ENCODE measurements at places on chromosomes 2 and 18.

DNA sequence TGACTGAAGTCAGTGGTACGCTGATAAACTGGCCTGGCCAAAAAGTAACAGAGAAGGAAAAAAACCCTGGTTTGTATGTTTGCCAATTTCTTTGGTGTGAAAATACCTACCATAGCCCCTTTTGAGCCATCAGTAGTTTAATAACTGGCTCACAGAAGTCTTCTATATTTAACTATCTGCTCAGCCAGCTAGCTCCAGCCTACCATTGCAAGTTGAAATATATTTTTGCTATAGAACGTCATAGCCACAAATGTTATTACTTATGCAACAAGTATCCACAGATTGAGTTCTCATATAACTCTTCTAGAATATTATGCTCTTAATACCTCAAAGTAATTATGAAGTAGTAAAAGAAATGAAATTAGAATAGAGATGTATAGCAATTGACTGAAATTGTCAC, 25.2 kb downstream of the RPE start:
- peaks cover 32% of the 10 kb centered on the region for H3K36me3 ChIP-seq
- no peak overlapping the region for H3K4me3 ChIP-seq
- H3K27me3 ChIP-seq = no peaks in the 10 kb centered on the region
- H3K4me1 ChIP-seq = no peaks in the 10 kb centered on the region
- no peak overlapping the region for H3K27ac ChIP-seq

DNA sequence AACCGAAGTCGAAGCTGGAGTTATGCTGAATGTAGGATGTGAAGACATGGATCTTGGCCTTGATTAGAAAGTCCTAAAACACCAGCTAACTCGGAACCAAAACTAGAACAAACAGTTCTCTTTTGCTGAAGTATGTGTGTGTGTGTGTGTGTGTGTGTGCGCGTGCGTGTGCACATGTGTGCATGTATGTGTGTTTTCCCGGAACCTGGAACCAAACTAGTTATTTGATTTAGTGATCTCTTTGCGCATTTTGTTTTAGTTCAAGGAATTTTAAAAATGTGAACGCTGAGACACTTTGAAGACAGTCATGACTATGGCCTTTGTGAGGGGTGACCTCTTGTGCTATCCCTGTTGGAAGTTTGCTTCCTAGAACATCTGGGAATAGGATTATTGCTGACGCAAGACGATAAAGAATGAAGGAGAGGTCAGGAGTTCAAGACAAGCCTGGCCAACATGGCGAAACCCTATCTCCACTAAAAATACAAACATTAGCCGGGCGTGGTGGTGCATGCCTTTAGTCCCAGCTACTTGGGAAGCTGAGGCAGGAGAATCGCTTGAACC, 23.8 kb downstream of the FHL2 start:
- no peak overlapping the region for H3K27ac ChIP-seq
- no peak for DNase-seq
- no peak overlapping the region for H3K4me3 ChIP-seq
- H3K36me3 ChIP-seq = no peaks in the 10 kb centered on the region
- peaks cover 38% of the 10 kb centered on the region for H3K4me1 ChIP-seq

- DNase-seq = no peak
- no peaks in the 10 kb centered on the region for H3K4me1 ChIP-seq
- H3K36me3 ChIP-seq = no peaks in the 10 kb centered on the region
- no peak overlapping the region for H3K27ac ChIP-seq
- H3K27me3 ChIP-seq = no peaks in the 10 kb centered on the region
- H3K4me3 ChIP-seq = no peak overlapping the region
Measured at GRCh38 chr2:199830531-199830930, 20.5 kb downstream of the FTCDNL1 start.

- peak overlapping the region; percentile 16 for H3K4me3 ChIP-seq
- H3K36me3 ChIP-seq = no peaks in the 10 kb centered on the region
- H3K27me3 ChIP-seq = peaks cover 74% of the 10 kb centered on the region
- DNase-seq = no peak
Measured at GRCh38 chr18:26655525-26656430, 107.4 kb upstream of the KCTD1 start.

DNA sequence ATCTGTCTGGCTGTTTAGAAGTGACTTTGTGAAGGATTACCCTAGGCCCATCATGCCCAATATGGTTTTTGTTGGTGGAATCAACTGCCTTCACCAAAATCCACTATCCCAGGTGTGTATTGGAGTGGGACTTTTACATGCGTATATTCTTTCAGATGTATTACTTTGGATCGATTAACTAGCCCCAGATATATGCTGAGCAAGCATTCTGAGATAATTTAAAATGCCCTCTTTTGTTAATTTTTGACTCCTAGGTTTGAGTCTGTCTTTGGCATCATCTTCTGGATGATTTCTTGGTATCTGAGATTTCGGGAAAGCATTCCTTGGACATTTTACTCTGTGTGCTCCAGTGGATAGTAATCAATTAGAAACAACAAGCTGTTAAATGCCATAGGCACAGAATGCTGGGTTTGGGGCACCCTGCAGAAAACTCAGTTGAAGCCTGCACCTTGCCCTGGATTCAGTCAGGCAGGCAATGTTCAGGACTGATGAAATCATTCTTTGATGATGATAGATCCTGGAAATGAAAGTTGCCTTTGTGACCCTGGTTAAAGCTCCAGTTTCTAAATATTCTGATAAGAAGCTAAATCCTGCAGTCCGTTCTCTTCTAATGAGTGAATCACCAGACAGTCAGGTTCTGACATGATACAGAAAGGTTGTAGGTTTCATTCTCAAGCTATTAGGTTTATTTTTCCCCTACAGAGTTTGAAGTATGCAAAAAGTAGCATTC, 1.1 kb downstream of the UGT1A1 start:
- H3K4me3 ChIP-seq = no peak overlapping the region
- no peak for DNase-seq
- H3K27me3 ChIP-seq = peaks cover 25% of the 10 kb centered on the region
- H3K27ac ChIP-seq = no peak overlapping the region
- no peaks in the 10 kb centered on the region for H3K36me3 ChIP-seq
- H3K4me1 ChIP-seq = no peaks in the 10 kb centered on the region

DNA sequence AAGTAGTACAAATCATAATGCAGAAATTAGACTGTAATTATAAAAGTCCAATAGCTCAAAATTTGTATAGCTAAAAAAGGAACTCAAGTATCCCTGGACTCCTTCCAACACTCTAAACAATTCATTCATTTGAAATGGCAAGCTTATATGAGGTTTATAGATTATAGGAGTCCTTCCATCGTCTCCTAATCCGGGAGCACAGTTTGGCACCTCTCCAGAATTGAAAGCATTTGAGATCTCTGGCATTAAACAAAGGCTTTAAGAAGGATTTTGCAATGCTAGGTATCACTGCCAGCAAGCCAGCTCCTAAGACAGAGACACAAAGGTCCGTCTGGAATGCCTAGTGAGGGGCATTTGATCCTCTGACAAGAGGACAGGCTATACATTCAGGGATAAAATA, 90.9 kb downstream of the ACVR1 start:
- no peaks in the 10 kb centered on the region for H3K36me3 ChIP-seq
- no peak overlapping the region for H3K4me3 ChIP-seq
- no peaks in the 10 kb centered on the region for H3K27me3 ChIP-seq
- H3K27ac ChIP-seq = no peak overlapping the region
- DNase-seq = no peak

DNA sequence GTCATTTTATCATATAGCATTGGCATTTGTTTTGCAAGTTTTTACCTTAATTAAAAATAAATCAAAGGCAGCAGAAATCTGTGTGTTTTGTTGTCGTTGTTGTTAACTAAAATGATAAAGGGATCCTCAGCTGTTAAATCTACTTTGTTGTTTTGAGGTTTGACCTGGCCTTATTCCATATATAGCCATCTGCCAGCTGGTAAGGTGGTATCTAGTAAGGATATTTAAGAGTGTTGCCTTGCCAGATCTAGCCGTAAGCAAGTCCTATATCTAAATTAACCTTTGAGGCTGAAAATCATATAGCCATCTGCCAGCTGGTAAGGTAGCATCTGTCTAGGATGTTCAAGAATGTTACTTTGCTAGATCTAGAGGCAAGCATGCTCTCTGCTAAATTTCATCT, 56.6 kb downstream of the BMPR2 start:
- no peak overlapping the region for H3K27ac ChIP-seq
- peaks cover 9% of the 10 kb centered on the region for H3K36me3 ChIP-seq
- H3K27me3 ChIP-seq = no peaks in the 10 kb centered on the region
- no peak overlapping the region for H3K4me3 ChIP-seq
- H3K4me1 ChIP-seq = no peaks in the 10 kb centered on the region

- H3K4me1 ChIP-seq = peaks cover 5% of the 10 kb centered on the region
- no peak for DNase-seq
- no peak overlapping the region for H3K27ac ChIP-seq
- H3K4me3 ChIP-seq = no peak overlapping the region
Measured at GRCh38 chr2:29603341-29603740, 318.0 kb downstream of the ALK start.

GRCh38 chr2:218375212-218375611, 6.9 kb upstream of the SLC11A1 start:
- no peak overlapping the region for H3K27ac ChIP-seq
- H3K4me1 ChIP-seq = no peaks in the 10 kb centered on the region
- DNase-seq = no peak
- no peak overlapping the region for H3K4me3 ChIP-seq
- no peaks in the 10 kb centered on the region for H3K36me3 ChIP-seq

DNA sequence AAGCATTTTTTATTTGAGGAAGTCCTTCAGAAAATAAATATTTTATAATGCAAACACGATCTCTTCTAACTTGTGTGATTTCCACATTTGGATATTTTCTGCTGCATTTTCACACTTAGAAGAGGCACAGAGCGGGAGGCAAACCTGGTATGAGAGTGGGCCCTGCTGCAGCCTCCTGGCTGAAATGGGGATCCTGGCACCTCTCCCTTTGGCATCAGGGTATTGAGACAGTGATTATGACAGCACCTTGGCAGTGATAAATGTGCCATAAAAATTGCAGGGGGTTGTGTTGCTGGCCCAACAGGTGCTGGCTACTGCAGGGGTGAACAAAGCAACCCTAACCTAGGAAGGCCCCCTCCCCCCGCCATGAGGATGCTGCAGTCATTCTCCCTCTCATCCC, 128.6 kb downstream of the TSN start:
- H3K27me3 ChIP-seq = peaks cover 4% of the 10 kb centered on the region
- H3K4me1 ChIP-seq = no peaks in the 10 kb centered on the region
- H3K27ac ChIP-seq = no peak overlapping the region
- no peaks in the 10 kb centered on the region for H3K36me3 ChIP-seq
- H3K4me3 ChIP-seq = no peak overlapping the region
- DNase-seq = no peak

GRCh38 chr2:3598912-3599854, 4.3 kb downstream of the COLEC11 start:
- H3K4me1 ChIP-seq = peaks cover 17% of the 10 kb centered on the region
- no peaks in the 10 kb centered on the region for H3K36me3 ChIP-seq
- H3K27ac ChIP-seq = no peak overlapping the region
- no peak overlapping the region for H3K4me3 ChIP-seq
- peaks cover 3% of the 10 kb centered on the region for H3K27me3 ChIP-seq
- DNase-seq = no peak

- H3K27ac ChIP-seq = no peak overlapping the region
- peaks cover 18% of the 10 kb centered on the region for H3K4me1 ChIP-seq
- no peaks in the 10 kb centered on the region for H3K27me3 ChIP-seq
- peaks cover 53% of the 10 kb centered on the region for H3K36me3 ChIP-seq
Measured at GRCh38 chr2:144405982-144406788, 113.7 kb downstream of the ZEB2 start.

- peak overlapping the region; percentile 95 for H3K27ac ChIP-seq
- peaks cover 49% of the 10 kb centered on the region for H3K4me1 ChIP-seq
- no peaks in the 10 kb centered on the region for H3K27me3 ChIP-seq
- H3K4me3 ChIP-seq = peak overlapping the region; percentile 62
- DNase-seq = no peak
Measured at GRCh38 chr2:65232636-65233035, 5.0 kb downstream of the ACTR2 start.

- H3K36me3 ChIP-seq = no peaks in the 10 kb centered on the region
- H3K27me3 ChIP-seq = peaks cover 9% of the 10 kb centered on the region
- H3K4me3 ChIP-seq = no peak overlapping the region
- peaks cover 5% of the 10 kb centered on the region for H3K4me1 ChIP-seq
- DNase-seq = no peak
Measured at GRCh38 chr2:42364658-42365057, 3.6 kb upstream of the COX7A2L start.

GRCh38 chr18:73153271-73153670, 285.5 kb upstream of the NETO1 start:
- no peak overlapping the region for H3K4me3 ChIP-seq
- H3K36me3 ChIP-seq = no peaks in the 10 kb centered on the region
- no peak overlapping the region for H3K27ac ChIP-seq
- no peak for DNase-seq
- H3K27me3 ChIP-seq = no peaks in the 10 kb centered on the region

- peak overlapping the region; percentile 45 for H3K27ac ChIP-seq
- peaks cover 8% of the 10 kb centered on the region for H3K36me3 ChIP-seq
- no peak overlapping the region for H3K4me3 ChIP-seq
- no peaks in the 10 kb centered on the region for H3K27me3 ChIP-seq
- peaks cover 18% of the 10 kb centered on the region for H3K4me1 ChIP-seq
Measured at GRCh38 chr2:219199470-219200211, 6.9 kb upstream of the ZFAND2B start.

DNA sequence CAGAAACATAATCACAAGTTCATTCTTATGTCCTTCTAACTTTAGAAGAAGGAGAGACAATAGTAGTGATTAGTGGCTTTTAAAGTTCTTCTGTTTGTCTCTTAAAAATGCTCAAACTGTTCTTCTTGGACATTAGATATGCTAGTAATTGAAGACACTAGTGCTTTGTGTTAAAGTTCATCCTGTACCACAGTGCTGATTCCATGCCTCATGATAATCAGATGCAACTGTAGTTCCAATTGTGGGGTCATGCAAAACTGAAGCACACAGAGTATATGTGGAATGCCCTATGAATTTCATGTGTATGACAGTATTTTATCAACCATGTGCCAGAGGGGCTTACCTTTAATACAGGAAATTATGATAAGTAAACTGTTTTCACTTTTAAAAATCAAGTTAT, 11.4 kb upstream of the KCNJ13 start:
- peaks cover 7% of the 10 kb centered on the region for H3K4me1 ChIP-seq
- no peak overlapping the region for H3K4me3 ChIP-seq
- H3K36me3 ChIP-seq = peaks cover 55% of the 10 kb centered on the region

GRCh38 chr2:200216310-200216709, 90.2 kb upstream of the SPATS2L start:
- no peak overlapping the region for H3K4me3 ChIP-seq
- H3K4me1 ChIP-seq = no peaks in the 10 kb centered on the region
- DNase-seq = no peak
- H3K27ac ChIP-seq = no peak overlapping the region
- H3K36me3 ChIP-seq = no peaks in the 10 kb centered on the region

DNA sequence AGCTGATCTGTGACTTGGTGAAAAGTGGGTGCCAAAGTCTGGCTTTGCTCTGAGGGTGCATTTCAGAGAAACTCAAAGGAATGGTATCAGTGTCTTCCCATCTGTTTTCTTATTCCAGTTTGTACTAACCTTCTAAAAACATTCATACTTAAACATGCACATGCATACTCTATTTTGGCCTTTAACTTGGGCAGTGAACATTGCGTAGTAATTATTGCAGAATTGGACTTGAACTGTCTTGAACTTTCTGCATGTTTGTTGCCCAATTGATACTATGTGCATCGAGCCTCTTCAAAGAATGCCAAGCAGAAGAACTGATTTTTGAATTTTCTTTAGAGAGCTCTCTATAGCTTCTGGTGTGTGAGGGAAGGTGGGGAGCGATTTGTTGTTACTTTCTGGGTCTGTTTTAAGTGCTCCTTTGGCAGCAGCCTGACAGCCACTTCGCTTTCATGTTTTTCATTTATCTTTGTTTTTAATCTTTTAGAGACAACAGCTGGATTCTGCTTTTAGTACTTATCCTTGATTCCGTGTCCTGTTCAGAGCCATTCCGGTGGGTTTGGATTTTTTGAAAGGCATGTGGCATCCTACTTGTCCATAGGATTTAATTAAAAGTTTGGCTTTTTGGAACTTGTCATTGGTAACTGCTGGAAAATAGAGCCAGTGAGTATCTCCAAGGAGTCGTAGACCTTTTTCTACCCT, 159.2 kb downstream of the RAPGEF4 start:
- H3K36me3 ChIP-seq = no peaks in the 10 kb centered on the region
- peaks cover 38% of the 10 kb centered on the region for H3K27me3 ChIP-seq
- DNase-seq = no peak
- no peak overlapping the region for H3K4me3 ChIP-seq
- H3K27ac ChIP-seq = no peak overlapping the region

Data from activated CD8-positive, alpha-beta memory T cell treated with anti-CD3 and anti-CD28 coated beads, Interleukin-2, amount 10 ng/mL, durations not matched to agents 7 days and 5 days (primary cell).